SW 1271 (cell line): ENCODE measurements at places on chromosomes 11 and 22.

DNA sequence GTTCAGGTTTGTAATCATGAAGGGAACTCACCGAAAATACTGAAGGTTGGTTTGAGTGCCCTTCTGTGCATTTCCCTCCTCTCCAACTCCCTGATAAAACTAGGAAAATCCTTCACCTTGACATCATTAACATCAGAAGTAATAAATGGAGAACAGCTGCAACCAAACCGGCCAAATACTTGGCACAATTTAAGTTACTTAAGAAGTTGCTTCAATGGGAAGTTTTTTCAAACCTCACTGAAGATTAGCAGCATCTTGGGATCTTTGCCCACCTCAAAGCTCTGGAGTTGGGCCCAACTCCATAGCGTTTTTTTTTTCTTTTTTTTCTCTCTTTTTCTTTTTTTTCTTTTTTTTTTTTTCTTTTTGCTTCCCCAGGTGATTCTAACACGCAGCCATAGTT is 784.8 kb downstream of the KCNA4 start:
- DNase-seq: no peak

DNA sequence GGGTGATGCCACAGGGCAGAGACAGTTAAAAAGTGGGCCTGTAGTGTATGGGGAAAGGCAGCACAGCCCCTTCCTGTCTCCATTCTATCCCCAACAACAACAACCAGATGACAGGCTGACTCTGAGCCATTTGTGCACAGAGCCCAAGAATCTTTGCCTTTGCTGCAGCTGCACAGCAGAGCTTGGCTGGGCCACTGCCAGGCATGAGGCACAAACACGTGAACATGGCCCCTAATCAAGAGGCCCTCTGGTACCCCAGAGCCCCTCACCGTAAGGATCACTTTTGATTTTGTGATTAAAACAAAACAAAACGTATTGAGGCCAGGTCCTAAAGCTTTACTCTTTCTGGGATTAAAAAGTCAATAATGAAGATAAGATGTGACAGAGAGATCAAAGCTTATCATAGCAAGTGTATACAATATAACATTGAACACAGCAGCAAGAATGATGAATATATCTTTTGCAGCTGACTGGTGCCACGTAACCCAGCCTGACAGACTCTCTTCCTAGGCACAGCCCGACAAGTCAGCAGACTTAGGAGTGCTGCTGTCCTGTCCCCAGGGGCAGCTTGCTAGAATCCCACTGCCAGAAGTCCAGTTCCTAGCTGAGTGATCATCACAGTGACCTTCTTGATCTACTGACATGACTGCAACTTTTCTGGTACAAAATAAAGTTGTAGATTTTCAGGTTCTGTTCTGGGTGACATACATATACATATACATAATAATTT is 117.8 kb downstream of the SERGEF start:
- DNase-seq: no peak

- no peak for DNase-seq
These were observed 1144.5 kb upstream of the CCDC90B start for GRCh38 chr11:84430661-84431060.

- DNase-seq: no peak
These were observed 5.2 kb downstream of the IGLL1 start for GRCh38 chr22:23574877-23575276.

DNA sequence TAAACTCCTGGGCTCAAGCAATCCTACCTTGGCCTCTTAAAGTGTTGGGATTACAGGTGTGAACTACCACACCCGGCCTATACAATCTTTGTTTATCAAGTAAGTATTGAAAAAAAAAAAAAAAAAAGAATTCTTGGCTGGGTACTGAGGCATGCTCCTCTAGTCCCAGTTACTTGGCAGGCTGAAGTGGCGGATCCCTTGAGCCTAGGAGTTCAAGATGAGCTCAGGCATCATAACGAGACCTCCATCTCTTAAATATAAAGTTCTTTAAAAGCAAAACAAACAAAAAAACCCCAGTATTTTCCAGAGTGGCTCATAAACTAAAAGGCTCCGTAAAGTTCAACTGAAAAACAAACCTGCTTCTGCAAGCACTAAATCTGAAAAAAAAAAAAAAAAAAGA is 50.3 kb upstream of the GAB2 start:
- no peak for DNase-seq

GRCh38 chr11:111629499-111629898 is 27.2 kb downstream of the SIK2 start:
- DNase-seq: no peak

DNA sequence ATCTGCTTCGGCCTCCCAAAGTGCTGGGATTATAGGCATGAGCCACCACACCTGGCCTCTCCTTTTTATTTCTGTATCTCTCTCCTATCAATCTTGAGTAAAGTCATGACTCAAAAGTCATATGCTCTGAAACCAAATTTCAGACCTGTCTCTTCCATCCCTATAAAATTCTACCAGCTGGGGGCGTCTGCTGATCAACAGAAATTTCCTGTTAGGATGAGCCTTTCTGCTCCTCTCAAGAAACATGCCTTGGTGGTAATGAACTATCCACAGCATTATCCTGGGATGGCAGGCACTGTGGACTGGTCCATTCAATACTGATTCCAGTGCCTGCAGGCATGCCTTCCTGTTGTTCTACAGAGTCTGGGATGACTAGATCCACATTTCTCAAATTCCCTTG is 472.6 kb downstream of the NELL1 start:
- no peak for DNase-seq

DNA sequence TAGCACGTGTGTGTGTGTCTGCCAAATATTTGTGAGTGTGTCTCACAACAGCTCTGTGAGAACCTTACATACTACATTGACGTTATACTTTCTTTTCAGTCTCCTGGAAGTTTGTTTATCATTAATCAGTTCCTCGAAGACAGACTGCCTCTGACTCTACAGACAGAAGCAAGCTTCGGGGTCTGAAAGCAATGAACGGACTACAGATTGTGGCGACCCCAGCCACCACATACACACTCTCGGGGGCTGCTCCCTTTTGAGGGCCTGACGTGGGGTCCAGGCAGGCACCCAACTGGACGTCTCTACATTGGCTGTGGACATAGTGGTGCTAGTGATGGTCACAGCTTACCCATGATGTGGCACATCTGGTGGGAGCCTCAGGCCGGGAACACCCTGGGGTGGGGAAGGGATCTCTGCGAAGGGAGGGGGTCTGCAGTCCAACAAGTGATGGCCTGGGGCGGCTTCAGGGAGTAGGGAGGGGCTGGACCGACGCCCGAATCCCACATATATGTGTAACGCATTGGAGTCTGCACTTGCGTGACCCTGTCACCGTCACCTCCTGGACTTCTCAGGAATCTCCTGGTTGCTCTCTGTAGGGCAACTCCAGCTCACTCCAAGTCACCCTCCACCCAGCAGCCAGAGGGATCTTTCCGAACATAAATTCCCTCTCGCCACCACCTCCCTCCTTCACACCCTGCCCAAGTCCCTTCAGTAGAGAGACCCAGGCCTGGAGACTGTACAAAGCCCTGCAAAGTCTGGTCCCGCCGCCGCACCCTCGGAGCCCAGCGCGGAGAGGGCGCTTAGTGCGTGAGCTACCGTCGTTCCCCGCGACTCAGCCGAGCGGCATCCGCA is 30.4 kb upstream of the TRIM29 start:
- DNase-seq: no peak
